ENCODE measurements at places on chromosomes 6 and 20.

GRCh38 chr6:26598267-26598666 is 1.5 kb downstream of the ABT1 start:
- no peak for DNase-seq

- no peak for DNase-seq
Observed at GRCh38 chr6:139368661-139369060, 5.8 kb downstream of the CITED2 start.

DNA sequence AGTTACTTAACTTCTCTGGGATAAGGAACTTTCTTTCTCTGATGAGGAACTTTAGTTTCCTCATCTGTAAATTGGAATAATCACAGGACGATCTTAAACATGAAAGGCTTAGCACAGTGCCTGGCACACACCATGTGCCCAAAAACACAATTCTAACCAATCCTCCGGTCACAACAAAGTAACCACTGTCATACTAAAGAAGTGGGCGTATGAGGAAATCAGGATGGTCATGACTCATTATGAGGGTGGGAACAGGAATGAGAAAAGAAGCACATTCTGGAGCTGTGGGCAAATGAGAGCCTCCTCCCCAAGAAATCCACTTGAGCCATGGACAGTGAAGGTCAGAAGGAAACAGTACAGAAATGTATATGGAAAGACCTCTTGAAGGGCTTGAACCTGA is 82.9 kb downstream of the LRFN2 start:
- no peak for DNase-seq

DNA sequence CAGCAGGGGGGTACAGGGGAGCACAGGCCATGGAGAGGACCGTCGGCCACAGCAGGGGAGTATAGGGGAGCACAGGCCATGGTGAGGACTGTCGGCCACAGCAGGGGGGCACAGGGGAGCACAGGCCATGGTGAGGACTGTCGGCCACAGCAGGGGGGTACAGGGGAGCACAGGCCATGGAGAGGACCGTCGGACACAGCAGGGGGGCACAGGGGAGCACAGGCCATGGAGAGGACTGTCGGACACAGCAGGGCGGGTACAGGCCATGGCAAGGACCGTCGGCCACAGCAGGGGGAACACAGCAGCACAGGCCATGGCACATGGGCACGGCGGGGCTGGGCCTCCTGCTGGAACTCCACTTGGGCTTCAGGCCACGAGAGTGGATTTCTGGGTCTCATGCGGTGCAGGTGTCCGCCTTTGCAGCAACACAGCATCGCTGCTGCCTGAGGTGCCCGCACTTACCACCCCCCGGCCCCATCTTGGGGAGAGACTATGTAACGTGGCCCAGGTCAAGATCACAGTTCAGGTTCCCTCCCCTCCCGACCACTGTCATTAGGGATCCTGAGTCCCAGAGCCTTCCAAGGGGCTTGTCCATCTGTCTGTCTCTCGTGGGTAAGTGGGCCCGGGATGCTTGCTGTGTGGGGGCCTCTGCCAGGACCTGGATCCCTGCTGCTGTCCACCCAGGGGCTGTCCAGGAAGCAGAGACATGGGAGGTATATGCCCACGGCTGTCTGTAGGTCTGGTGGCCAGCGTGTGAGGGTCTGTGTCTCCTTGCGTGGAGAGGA is 2.5 kb downstream of the NPBWR2 start:
- no peak for DNase-seq

- no peak for DNase-seq
Observed at GRCh38 chr6:44733868-44734267, 346.4 kb downstream of the CDC5L start.

GRCh38 chr6:170143401-170144150 is 147.3 kb downstream of the DLL1 start:
- DNase-seq = no peak

DNA sequence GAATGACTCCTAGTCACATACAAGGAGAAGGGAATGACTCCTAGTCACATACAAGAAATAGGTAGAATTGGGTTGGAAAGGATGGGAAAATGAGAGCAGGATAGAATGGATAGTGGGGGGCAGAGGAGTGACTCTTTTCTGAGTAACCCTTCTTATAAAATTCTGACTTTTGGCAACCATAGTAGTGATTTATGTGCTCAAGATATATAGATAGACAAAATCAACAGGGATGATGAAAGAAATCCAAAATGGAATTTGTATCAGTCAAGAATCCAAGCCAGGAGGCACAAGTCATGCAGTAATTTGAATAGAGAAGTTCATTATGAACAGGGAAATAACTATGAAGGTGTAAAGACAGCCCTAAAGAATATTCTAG is 41.7 kb downstream of the ADAT2 start:
- no peak for DNase-seq

- no peak for DNase-seq
Observed at GRCh38 chr20:61763740-61764400, 301.8 kb downstream of the TAF4 start.

- DNase-seq = no peak
Observed at GRCh38 chr6:57315111-57315510, 2.3 kb upstream of the PRIM2 start.

DNA sequence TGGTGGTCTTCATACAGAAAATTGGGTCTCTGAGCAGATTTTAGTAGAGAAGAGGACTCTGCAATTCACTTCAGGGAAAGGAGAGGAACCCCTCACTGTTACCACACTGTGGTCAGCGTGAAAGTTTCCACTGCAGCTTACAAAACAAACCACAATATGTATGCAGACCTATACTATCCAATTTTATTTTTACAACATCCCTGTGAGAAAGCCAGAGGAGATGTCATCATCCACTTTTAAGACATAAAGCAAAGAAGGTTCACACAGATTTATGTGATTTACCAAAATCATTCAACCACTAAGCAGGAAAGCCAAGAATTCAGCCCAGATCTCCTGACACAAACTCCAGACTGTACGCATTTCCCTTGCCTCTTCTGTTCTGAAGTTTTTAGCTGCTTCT is 442.4 kb downstream of the FRK start:
- DNase-seq = no peak

DNA sequence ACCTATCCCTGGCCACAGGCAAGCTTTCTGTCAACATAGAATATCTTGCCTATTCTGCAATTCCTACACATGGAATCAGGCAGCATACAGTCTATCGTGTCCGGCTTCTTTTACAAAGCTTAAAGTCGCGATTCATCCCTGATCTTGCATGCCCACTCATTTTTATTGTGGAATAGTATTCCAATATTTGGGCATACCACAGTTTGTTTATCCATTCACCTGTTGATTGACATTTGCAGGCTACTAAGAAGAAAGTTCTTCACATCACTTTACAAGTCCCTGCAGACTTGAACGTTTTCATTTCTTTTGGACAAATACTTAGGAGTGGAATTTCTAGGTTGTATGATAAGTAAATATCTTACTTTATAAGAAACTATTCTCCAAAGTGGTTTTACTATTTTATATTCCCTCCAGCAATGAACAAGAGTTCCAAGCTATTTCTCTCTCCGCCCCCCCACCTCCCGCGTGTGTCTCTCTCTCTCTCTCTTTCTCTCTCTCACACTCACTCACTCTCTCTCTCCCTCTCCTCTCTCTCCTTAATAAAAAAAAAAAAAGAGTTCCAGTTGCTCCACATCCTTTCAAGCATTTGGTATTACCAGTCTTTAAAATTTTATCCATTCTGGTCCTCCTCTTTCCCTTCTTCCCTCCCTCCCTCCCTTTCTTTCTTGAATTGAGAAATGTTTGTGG is 1.1 kb upstream of the PLCB1 start:
- no peak for DNase-seq

DNA sequence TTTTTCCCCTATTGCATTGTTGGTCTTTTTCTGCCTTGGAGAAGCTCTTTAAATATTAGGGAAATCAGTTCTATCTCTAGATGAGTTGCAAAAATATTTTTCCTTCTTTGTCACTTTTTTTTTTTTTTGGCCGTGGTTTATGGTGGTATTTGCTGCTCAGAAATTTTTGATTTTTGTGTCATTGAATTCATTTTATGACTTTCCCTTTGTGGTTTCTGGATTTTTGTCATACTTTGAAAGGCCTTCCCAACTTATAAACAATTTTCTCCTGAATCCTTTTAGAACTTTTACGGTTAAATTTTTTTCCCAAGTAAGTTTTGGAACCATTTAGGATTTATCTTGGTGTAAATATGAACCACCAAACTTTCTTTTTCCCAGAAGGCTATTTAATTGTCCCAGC is 145.6 kb downstream of the GJA10 start:
- DNase-seq = no peak

DNA sequence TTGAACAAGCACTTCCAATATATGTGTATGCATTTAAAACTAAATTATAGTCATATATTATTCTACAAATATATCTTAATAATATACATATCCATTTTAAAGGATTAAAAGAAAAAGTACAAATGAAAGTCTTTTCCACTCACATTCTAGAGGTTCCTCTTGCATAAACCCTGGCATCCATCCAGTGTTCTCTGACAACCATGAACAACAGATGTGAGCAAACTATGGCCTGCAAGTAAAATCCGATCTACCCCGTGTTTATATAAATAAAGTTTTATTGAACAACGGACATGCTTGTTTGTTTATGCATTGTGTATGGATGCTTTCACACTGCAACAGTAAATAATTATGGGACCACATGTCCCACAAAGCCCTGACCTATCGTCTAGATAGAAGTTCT is 1122.3 kb downstream of the EPHA7 start:
- DNase-seq = no peak

DNA sequence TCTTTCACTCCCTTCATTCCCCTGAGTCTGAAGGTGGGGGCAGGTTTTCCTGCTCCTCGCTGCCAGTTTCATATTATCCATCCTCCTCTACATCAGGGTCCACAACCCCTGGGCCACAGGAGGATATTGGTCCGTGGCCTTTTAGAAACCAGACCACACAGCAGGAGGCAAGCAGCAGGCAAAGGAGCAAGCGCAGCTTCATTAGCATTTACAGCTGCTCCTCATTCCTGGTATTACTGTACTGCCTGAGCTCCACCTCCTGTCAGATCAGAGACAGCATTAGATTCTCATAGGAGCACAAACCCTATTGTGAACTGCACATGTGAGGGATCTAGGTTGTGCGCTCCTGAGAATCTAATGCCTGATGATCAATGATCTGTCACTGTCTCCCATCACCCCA is 380.3 kb downstream of the ARHGAP18 start:
- no peak for DNase-seq

DNA sequence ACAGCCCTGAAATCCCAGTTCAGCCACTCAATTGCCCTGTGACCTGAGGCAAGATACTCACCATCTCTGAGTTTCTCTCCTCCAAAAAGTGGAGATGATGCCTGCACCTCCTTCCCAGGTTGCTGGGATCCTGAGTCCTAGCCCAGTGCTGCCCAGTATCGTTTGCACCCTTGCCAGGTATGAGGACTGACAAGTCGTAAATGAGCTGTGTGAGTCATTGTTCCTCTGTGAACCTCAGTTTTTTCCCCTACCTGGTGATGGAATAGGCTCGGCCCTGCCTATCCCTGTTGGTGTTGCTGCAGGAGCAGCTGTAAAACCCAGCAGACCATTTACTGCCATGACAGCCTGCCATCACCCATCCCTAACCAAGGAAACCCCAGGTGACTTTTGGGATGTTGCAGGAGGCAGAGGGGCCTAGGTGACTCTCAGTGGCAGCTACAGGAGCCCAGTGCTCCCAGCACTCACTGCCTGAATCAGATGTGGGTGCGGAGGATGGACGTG is 229.3 kb downstream of the SYNDIG1 start:
- DNase-seq = no peak

DNA sequence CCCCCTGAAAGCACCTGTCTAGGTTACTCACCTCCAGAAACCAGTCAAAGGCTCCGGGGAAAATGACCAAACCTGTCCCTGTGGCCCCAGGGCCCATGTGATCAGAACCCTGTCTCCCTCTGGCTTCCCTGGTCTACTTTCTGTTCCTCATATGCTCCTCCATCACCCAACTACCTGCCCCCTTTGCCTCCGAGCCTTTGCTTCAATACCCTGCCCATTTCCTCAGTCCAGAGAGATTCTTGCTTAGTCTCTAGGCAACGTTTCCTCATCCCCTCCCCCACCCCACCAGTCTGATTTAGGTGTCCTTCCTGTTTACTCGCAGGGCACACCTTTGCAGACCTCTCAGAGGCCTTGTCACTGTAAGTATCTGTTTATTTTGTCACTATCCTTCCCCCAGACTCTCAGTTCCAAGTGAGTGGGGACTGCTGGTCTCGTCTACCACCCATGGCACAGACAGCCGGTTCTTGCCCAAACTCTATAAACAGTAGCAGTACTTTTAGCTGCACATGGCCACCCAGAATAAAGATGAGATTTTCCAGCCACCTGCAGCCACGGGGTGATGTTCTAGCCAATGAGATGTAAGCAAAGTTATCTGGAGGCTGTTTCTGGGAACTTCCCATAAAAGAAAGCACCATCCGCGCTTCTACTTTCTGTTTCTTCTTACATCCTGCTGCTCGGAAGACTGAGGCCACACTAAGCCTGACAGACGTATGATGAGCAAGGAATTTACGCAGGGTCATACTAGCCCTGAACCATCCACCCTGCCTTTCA is 13.3 kb downstream of the ELOVL5 start:
- DNase-seq = no peak

DNA sequence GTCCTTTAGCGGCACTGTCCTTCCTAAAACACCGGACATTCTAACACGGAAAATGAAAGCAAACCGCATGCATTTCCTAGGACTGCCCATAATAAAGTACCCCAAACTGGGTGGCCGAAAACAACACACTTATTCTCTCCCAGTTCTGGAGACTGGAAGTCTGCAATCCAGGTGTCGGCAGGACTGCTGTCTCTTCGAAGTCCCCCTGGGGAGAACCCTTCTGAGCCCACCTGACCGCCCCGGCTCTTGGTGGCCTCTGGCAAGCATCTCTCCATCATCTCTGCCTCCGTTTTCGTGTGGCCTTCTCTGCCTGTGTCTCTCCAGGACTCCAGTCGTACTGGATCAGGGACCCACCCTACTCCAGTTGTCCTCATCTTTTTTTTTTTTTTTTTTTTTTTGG is 55.4 kb downstream of the SYNJ2 start:
- no peak for DNase-seq

- no peak for DNase-seq
Observed at GRCh38 chr6:81747327-81747726, 5.2 kb downstream of the TENT5A start.
